Muscle of back (tissue), 13 donors: ENCODE measurements at places on chromosomes 6 and 20. TPM values are rescaled to one million over a fixed set of nuclear protein-coding genes. Genes with fewer than 3 reads are reported as not detected.

Gene CTAGE9
- not detected for polyA plus RNA-seq

- DNase-seq, result peak; percentile 54
Measured at GRCh38 chr20:4546786-4547185, 174.9 kb upstream of the PRND start.

Gene UBR2
- 16.1 TPM for polyA plus RNA-seq

Gene METTL24
- polyA plus RNA-seq, result 1.2 TPM

- DNase-seq, result no peak
Measured at GRCh38 chr20:40510622-40511021, 178.4 kb downstream of the MAFB start.

Gene SLC26A8
- polyA plus RNA-seq, result 0.12 TPM

GRCh38 chr20:370151-370600, 10.4 kb upstream of the TRIB3 start:
- no peak for DNase-seq

DNA sequence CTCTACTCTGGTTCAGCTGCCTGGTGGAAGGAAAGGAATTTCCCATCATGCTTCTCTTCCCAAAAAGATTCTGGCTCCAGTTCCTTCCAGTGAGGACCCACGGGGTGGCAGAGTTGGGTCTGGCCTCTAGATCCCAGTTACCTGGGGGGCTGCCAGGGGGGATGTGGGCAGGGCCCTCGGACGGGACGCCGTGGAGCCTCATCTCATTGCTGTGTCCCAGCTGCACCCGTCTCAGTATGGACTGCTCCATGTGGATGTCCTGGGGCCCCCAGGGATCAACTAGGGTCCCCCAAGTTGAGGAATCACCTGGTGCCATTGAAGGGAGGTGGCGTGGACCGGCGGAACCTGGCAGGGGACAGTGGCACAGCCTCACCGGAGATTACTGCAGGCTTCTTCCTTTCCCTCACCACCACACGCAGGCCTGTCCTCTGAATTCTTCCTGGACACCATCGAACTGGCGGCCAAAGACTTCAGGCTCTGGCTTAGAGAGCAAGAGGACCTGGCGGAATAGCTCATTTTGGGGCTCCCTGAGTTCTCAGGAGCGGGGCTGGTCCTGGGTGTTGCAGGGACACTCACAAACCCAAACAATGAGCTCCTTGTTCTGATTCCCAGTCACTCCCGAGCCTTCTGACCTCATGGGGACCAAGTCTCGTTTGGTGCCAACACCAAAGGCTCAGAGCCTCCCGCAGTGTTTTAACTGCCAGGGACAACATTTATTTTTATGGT, 8.5 kb downstream of the ZBP1 start:
- no peak for DNase-seq
